ENCODE measurements at places on chromosomes 16 and 17.

DNA sequence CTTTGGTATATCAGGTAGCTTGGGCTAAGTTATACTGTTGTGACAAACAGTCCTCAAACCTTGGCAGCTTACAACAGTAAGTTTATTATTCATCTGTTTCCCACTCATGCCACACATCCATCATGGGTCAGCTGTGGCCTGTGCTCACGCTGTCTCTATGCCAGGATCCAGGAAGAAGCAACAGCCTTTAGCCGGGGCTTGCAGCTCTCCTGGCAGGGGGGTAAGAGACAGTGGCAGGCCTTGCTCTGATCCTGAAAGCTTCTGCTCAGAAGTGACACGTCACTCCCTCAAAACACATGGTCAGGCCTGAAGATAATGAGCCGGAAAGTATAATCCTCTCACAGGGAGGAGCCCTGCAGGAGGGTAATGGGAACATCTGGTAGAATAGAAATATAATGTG lies 377.6 kb downstream of the CPPED1 start:
- DNase-seq = no peak

DNA sequence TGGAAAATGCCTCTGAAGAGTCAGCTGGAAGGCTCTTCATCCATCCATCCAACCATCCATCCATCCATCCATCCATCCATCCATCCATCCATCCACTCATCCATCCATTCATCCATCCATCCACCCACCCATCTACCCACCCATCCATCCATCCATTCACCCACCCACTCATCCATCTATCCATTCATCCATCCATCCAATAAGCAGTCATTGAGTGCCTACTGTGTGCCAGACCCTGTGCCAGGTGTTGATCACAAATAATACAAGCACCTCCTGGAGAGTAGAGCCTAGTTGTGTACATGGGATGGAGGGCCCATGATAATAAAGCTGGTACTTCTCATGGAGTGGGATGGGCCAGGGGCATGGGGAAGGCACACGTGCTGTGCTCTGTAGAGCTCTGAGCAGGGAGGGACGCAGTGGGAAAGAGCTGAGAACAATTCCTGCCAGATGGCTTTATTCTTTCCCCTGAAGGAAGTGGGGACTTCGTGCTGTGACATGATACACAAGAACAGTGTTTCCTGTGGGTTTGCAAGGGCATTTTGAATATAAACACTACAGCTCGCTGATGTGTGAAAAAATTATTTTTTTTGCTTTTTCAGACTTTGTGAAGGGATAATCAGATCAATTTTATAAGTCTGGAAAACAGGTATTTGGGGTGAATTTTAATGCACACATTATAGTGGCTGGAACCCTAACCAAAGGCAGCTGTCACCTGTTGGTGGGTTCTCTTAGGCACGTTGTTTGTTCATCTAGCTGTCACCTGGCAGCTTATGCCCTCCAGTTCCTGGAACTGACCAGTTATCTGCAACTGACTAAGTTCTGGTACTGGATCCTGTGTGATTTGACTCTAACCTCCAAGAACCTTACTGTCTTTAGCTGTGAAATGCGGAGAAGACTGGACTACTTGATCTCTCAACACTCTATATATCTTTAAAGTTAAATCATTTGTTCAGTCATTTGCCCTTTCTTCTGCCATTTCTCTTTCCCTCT lies 61.3 kb downstream of the PRKCB start:
- DNase-seq = no peak

GRCh38 chr17:14579716-14580115 lies 278.8 kb downstream of the HS3ST3B1 start:
- DNase-seq = no peak

DNA sequence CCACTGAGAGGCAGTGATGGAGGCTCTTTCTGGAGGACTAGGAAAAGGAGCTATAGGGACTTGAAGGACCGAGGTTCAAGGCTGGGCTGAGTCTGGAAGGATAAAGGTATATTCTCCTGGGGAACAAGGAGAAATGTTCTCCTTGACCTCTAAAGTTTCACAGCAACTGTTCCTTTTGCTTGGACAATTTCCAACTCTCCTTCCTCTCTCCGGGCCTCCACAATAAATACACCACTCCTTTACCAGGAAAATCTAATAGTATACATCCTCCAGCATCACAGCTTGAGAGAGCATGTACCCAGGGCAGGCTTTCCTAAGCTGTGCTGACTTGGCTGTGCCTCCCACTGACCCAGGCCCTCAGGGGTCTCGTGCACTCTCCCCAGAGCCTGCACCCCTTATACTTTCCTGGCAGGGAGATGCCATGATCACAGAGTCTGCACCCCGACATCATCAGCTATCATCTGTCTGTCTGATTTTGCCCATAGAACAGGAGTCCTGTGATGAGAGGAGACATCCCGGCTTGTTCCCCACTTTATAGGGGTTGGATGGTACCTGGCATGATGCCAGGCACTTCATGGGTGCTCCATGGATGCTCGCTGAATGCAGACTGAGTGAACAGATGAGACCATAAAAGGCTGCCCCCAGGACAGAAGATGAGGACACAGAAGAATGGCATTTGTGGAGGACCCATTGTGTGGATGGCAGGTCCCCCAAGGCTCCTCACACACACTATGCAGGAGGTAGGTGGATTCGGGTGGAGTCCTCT lies 582.6 kb upstream of the CDH5 start:
- no peak for DNase-seq

DNA sequence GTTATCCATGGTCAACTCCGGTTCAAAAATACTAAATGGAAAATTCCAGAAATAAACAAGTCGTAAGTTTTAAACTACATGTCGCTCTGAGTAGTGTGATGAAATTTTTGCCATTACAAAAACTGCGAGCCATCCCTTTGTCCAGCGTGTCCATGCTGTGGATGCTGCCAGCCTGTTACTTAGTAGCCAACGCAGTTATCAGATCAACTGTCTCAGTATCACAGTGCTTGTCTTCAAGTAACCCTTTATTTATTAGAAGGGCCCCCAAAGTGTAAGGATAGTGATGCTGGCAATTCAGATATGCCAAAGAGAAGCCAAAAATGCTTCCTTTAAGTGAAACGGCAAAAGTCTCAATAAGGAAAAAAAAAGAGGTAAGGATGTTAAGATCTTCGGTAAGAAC lies 23.9 kb downstream of the SNN start:
- no peak for DNase-seq

- DNase-seq = no peak
Measured at GRCh38 chr16:10601444-10602408, 21.3 kb upstream of the EMP2 start.

GRCh38 chr16:84919708-84920107 lies 91.6 kb downstream of the ZDHHC7 start:
- DNase-seq = no peak

- DNase-seq = no peak
Measured at GRCh38 chr16:56352351-56353053, 72.8 kb downstream of the AMFR start.

GRCh38 chr17:74444406-74444805 lies 12.5 kb downstream of the GPRC5C start:
- DNase-seq = no peak

DNA sequence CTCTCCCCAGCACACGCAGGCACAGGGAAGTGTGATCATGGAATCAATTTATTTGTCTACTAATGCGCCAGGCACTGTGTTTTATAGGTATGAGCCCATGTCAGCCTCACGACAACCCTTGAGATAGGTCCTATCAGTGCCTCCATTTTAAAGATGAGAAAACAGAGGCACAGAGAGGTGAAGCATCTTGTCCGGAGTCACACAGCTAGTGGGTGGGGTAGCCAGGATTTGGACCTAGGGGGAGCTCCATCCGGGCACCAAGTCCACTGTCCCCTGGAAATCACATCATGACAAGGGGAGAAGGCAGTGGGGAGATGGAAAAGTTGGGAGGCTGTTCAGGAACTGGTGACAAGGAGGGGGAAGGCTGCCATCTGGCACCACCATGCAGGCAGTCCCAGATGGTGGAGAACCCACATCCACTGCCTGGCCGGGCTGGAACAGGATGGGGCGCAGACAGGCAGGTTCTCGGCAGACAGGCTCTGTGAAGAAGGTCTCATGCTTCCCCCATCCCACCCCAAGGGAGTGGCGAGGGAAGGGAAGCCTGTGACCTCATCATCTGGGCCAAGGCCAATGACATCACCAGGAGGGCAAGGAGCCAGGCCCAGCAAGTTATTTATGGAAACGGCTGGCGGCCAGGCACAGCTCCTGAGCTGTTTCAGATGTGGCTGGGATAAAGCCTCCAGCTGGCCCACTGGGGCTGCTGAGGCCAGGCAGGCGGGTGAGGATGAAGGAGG lies 126.0 kb upstream of the SDK2 start:
- peak; percentile 56 for DNase-seq

DNA sequence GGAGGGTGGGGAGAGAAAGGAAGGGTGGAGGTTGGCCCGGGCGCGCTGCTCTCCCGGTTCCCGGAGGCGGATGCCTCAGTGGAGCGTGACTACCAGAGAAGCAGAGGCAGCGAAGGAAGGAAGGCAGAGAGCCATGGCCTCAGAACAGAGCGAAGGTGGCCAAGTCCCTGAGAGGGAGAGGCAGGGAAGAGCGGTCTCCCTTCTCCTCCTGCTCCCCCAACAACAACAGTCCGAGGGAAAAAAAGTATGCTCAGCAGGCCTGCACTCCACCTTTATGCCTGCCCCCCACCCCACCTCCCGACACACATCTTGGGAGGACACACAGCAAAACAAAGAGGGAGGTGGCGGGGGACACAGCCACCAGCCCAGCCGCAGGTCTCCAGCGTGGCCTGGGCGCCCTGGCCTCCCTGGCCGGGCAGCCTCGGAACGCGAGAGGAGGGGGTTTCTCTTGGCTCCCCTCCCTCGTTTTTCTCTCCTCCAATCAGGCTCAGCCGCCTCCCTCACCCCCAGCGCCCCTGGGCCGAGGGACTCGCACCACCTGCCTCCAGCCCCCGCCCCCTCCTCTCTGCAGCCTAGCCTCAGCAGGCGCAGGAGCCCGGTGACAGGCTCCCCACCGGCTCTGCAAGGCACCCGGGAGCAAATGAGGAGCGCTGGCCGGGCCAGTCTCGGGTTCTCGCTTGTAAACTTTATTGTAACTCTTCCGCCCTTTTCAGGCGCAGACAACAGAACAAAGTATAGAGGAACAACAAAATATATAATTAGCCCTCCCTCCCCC lies 1.1 kb upstream of the HOXB7 start:
- no peak for DNase-seq

- DNase-seq = peak; percentile 87
Measured at GRCh38 chr17:4143563-4144421, 795 bp downstream of the CYB5D2 start.

- DNase-seq = no peak
Measured at GRCh38 chr16:88373927-88374492, 8.7 kb upstream of the ZNF469 start.

GRCh38 chr17:57600074-57600473 lies 145.0 kb downstream of the CCDC182 start:
- no peak for DNase-seq

DNA sequence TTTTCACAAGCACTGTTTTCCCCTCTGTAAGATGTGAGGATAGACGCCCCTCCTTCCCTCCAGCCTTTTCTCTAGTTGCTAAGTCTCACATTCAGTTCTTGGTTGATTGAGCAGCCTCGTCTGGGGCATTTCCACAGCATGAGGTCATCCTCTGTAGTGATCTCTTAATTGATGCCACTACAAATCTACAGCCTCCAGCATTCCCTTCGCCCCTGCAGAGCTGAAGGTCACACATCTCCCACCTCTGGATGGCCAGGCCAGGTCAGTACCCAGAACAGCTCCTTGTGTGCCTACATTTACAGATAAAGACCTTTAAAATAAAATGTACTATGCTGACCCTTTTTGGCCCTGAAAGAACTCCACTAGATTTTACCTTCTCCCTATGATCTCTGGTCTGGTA lies 32.5 kb upstream of the CDH11 start:
- no peak for DNase-seq

- DNase-seq = peak; percentile 13
Measured at GRCh38 chr16:62225675-62226074, 189.4 kb upstream of the CDH8 start.

DNA sequence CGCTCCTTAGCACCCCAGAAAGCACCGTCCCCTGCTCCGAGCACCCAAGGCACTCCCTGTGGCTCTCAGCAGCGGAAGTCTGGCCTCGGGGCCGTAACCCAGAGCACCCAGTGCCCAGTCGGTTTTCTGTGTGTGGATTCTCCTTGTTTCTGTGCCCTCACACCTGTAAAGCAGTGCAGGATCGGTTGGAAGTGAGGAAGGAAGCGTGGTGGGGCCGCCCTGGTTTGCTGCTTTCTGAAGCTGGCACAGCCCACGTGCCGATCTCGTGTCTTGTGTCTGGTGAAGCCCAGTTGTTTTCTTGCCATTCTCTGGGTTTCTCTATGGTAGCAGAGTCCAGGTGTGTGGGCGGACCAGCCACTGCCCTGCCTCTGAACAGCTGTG lies 3.7 kb downstream of the ACSF3 start:
- DNase-seq = no peak

- DNase-seq = no peak
Measured at GRCh38 chr17:27526604-27527002, 70.4 kb downstream of the KSR1 start.

DNA sequence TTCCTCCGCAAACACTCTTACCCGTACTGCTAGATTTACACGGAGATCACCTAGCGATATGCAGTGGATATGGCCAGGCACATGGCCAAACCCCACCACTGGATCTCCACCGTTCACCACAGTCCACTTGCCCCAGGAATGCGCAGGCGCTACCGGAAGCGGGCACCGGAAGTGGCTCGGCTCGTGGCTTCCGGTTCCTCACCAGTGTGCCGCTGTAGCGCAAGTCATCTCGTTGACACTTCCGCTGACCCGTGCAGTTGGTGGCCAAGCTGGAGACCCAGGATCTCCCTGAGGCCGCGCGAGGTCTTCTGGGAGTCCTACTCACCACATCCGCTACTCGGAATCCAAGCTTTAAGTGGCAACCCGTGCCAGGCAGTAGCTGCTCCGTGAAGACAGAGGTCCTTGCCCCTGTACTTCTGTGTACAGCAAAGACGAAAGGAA lies 11.5 kb downstream of the ZNF597 start:
- no peak for DNase-seq

DNA sequence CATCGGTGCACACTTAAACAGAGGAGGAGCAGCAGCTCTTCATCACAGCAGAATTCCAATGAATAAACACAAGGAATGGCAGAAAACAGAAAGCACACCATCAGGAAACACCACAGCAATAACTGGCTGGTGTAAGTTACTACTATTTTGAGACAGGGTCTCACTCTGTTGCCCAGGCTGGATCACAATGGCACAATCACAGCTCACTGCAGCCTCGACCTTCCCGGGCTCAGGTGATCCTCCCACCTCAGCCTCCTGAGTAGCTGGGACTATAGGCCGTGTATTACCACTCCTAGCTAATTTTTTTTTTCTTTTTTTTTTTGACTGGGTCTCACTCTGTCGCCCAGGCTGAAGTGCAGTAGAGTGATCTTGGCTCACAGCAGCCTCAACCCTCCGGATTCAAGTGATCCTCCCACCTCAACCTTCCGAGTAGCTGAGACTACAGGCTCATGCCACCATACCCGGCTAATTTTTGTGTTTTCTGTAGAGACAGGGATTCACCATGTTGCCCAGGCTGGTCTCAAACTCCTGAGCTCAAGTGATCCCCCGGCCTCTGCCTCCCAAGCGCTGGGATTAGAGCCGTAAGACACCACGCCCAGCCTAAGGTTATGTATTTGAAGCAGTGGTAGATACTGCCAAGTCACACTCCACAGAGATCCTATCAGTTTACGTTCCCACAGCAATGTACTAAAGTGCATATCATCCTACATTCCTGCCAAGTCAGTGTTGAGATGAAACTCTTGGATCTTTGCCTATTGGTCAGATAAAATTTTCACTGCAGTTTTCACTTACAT lies 20.7 kb downstream of the TRAP1 start:
- peak; percentile 84 for DNase-seq

Measured in fibroblast of the conjunctiva (primary cell).